RWPE2 (cell line): ENCODE measurements at places on chromosomes 3 and 15.

DNA sequence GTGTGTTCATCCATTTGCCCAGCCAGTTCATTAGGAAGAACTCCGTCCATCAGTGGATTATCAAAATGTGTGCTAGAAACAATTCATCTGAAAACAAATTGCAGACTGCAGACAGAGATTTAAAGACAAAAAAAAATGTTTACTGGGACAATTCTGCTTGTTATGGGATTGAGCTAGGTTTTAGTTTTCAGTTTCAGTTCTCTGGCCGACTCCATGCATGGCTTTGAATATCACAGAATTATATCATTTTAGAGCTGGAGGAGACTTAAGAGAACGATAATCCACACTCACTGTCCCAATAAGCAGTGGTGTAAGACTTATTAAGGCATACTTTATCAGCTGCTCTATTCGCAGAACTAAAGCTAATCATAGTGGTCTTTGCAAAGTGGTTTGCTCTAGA, 51.1 kb downstream of the TFG start:
- DNase-seq: no peak

DNA sequence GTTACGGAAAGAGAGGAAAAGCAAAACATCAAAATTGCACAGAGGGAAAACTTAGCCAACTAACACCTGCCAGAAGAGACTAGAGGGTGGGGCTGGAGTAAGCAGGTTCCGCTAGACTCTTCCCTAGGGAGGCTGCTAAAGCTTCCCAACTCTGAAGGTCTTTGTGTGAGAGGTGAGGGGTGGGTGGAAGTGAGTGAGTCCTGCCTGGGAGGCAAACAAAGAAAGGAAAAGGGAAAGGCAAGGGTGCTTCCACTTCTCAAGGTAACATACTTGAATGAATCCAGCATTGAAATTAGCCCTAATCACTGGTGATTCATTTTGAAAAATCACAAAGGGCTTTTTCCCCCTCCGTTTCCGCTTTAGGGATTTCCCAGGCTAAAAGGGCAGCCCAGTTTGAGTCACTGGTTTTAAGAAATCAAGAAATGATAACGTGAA, 220.5 kb upstream of the ADAMTS9 start:
- no peak for DNase-seq

GRCh38 chr3:128788268-128788869, 62.4 kb downstream of the RAB7A start:
- no peak for DNase-seq

- no peak for DNase-seq
Measured at GRCh38 chr3:112653881-112654300, 12.9 kb upstream of the CCDC80 start.

GRCh38 chr3:185874119-185874518, 49.3 kb upstream of the IGF2BP2 start:
- no peak for DNase-seq

DNA sequence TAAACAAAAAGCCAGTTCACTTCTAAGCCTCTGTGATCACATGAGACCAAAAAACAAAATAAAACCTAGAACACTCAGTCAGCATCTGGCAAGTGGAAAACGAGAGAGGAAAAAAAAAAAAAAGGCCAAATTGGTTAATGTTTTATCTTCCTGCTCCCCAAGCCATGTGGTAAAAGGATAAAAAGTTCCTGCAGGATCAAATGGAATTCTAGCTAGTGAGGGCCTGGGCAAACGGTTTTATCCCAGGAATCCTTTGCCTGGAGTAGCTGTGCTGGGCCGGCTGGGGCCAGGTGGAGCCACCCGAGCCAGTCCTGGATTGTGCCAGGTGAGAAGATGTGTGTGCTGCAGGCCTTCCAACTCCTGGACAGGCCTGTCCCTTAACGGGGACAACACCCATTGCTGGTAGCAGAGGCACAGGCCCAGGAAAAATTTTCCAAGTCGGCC, 13.2 kb downstream of the SMAD6 start:
- no peak for DNase-seq

- no peak for DNase-seq
Measured at GRCh38 chr15:94412979-94413746, 181.8 kb downstream of the MCTP2 start.

DNA sequence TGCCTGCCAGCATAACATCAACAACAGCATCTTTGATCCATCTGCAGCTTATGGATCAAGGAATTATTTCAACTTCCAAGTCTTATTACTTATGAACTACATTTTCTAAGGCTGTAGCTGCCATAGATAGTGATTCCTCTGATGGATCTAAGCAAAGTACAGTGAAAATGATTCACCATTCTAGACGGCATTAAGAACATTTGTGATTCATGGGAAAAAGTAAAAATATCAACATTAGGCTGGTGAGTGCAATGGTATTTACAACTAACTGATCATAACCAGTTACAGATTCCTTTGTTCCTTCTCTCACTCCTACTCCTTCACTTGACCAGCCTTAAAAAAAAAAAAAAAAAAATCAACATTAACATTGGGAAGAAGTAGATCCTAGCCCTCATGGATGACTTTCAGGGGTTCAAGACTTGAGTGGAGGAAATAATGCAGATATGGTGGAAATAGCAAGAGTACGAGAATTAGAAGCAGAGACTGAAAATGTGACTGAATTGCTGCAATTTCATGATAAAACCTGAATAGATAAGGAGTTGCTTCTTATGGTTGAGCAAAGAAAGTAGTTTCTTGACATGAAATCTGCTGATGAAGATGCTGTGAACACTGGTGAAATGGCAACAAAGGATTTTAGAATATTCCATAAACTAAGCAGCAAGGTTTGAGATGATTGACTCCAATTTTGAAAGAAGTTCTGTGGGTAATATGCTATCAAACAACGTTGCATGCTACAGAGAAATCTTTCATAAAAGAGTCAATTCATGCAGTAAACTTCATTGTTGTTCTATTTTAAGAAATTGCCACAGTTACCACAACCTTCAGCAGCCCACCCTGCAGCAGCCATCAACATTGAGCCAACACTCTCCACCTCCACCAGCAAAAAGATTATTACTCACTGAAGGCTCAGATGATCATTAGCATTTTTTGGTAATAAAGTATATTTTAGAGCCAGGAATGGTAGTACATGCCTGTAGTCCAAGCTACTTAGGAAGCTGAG, 22.8 kb downstream of the SLC12A6 start:
- DNase-seq: no peak

- DNase-seq: no peak
Measured at GRCh38 chr3:193996221-193996620, 139.7 kb upstream of the HES1 start.

- no peak for DNase-seq
Measured at GRCh38 chr15:98599909-98600691, 48.2 kb upstream of the IGF1R start.

- DNase-seq: no peak
Measured at GRCh38 chr3:4290272-4290893, 12.8 kb upstream of the SETMAR start.
